Bone marrow (tissue), 2 donors: ENCODE measurements at places on chromosomes 13 and 19.

GRCh38 chr13:23776698-23777574 lies 112.3 kb downstream of the MIPEP start:
- no peak for DNase-seq

DNA sequence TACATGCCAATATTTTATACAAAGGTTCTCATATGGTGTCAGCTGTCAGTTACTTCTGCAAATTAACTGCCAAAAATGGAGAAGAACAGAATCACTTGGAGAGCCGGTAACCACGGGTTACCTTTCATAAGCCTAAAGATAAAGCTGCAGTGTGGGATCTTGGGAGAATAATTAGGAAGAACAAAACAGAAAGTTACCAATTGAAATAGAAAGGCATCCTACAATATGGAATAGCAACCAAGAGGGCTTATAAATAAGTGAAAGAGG lies 74.2 kb downstream of the TSHZ3 start:
- no peak for DNase-seq

DNA sequence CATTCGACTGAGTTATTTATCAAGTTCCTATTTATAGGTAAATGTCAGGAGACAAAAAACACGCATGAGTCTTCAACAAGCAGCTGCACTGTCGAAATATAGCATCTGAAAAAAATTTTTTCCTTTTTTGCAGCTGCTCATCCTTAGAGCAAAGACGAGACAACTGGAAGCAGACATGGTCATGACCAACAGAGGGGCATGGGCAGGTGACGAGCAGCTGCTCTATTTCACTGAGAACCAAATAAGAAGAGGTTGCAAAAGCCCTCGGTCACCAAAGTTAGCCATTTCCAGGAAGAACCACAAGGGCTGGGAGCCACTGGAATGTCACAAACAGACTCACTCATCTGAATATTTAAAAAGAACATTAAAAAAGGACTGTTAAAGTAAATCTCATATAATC lies 22.2 kb downstream of the SOHLH2 start:
- no peak for DNase-seq

DNA sequence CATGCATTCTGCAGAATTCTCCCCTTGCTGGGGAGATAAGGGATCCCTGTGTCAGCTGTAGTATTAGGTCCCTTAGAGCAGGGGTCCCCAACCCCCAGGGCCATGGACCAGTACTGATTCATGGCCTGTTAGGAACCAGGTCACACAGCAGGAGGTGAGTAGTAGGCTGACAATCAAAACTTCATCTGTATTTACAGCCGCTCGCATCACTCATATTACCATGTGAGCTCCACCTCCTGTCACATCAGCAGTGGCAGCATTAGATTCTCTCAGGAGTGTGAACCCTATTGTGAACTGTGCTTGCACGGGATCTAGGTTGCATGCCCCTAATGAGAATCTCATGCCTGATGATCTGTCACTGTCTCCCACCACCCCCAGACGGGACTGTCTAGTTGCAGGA lies 37.9 kb downstream of the CPAMD8 start:
- DNase-seq: no peak

GRCh38 chr13:73109288-73109899 lies 50.6 kb downstream of the KLF5 start:
- no peak for DNase-seq

DNA sequence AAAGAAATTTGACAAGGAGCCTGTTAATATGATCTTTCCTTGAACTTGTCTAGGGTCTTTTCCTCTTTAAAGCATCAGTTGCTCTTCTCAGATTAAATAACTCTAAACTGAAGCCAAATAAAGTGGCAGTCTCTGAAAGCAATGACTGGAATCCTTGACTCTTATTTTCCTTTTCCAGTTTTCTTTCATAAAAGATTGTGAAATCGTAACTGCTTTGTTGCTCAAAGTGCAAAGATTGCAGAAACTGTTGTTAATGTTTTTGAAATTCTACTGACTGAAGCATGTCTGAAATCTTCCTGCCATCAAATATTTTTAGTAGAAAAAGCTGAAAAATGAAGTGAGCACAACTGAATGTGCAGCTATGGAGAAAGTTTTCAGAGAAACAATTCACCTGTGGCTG lies 1.9 kb downstream of the NHLRC3 start:
- no peak for DNase-seq

- no peak for DNase-seq
These were observed 39.2 kb downstream of the TNFRSF19 start for GRCh38 chr13:23609414-23609760.

- no peak for DNase-seq
These were observed 765.9 kb upstream of the SLITRK1 start for GRCh38 chr13:84648069-84648640.

DNA sequence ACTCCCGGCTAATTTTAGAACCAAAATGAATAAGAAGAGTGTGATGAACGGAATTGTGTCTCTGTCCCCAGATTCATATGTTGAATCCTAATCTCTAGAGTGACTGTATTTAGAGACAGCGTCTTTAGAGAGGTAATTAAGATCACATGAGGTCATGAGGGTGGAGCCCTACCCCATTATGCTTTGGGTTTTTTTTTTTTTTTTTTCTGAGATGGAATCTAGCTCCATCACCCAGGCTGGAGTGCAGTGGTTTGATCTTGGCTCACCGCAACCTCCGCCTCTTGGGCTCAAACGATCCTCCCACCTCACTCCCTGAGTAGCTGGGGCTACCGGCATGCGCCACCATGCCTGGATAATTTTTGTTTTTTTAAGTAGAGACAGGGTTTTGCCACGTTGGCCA lies 27.9 kb downstream of the FBXO27 start:
- no peak for DNase-seq

- no peak for DNase-seq
These were observed 345.3 kb upstream of the OBI1 start for GRCh38 chr13:79003989-79004898.

DNA sequence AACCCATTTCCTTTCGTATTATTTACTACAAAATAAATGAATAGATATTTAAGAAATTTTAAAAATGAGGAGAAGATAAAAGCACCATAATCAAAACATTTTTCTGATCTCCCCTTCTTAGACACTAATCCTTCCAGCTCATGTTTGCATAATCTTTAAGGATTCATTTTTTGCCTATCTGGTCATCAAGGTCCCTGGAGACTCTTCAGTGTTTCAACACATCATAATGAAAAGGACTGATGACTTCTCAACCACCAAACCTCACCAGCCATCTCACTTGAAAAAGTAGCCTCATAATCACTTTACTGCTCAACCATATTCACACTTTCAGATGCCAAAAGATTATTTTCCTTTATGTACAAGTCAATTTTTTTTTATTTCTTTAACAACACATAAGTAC lies 80.1 kb downstream of the DCLK1 start:
- DNase-seq: no peak

DNA sequence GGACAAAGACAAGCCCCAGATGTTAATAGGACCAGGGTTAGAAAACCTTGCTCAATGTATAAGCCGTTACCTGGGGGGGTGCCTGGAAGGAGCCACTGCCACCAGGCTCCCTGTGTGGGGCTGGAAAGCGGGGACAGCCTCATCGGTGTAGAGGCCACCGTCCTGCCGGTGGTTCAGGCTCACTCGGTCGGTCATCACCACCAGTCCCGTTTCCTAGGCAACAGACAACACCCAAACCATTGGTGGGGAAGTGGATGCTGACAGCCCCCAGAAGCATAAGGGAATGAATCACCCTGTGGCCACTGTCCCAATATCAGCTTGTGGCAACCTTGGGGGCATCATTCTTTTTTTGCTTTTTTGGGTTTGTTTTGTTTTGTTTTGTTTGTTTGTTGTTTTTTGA lies 55.8 kb downstream of the CPAMD8 start:
- no peak for DNase-seq

- DNase-seq: no peak
These were observed at the start of gene HRC for GRCh38 chr19:49155005-49155819. Gene HRC, minus strand, starts transcription at chr19:49155396. Its CDS starts 159 bp downstream, at chr19:49155237.

- no peak for DNase-seq
These were observed 65.1 kb downstream of the TM9SF2 start for GRCh38 chr13:99566125-99567083.

DNA sequence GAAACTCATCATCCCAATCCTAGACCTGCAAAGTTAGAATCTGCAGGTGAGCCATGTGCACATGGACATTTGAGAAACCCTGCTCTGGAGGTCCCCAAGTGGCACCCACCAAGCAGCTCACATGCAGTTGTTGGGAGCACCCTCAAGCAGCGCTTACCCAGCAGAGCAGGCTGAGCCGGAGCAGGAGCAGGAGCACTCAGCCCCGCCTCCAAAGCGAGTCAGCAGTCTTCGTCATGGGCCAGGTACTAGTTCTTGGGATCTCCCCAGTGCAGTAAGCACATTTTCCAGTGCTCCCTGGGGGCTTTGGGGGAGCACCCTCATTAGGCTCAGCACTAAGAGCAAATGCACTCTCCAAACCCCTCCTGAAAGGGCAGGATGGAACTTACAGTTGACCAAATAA lies 572.7 kb downstream of the IRS2 start:
- DNase-seq: no peak

DNA sequence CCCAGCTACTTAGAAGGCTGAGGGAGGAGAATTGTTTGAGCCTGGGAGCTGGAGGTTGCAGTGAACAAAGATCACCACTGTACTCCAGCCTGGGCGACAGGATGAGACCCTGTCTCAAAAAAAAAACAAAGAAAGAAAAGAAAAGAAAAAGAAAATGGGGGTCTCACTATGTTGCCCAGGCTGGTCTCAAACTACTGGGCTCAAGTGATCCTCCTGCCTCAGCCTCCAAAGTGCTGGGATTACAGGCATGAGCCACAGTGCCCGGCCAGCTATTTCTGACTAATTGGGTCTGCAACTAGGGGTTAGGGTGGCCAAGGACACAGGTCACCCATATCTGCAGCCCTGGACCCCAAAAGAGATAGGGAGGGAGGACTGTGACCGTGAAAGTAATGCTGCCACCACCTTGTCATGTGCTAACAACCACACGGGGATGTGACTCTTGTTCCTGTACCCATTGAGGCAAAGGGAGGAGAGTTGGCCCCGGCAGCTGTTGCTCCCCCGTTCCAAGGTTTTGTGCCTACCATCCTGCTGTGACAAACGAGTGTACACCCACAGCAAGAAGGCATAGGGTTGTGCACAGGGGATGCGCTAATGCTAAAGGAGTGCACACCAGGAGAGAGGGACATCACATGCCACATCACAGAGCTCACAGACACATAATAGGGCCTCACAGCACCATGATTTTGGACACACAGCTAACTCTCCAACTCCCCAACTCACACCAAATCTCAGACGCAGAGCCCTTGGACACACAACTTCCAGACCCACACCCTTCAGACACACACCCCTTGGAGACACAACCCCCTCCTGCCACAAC lies 619 bp downstream of the MEF2B start:
- DNase-seq: no peak

GRCh38 chr19:1067341-1067957 lies 482 bp downstream of the ARHGAP45 start:
- peak; percentile 52 for DNase-seq

GRCh38 chr13:42001580-42001979 lies 40.7 kb upstream of the VWA8 start:
- no peak for DNase-seq

DNA sequence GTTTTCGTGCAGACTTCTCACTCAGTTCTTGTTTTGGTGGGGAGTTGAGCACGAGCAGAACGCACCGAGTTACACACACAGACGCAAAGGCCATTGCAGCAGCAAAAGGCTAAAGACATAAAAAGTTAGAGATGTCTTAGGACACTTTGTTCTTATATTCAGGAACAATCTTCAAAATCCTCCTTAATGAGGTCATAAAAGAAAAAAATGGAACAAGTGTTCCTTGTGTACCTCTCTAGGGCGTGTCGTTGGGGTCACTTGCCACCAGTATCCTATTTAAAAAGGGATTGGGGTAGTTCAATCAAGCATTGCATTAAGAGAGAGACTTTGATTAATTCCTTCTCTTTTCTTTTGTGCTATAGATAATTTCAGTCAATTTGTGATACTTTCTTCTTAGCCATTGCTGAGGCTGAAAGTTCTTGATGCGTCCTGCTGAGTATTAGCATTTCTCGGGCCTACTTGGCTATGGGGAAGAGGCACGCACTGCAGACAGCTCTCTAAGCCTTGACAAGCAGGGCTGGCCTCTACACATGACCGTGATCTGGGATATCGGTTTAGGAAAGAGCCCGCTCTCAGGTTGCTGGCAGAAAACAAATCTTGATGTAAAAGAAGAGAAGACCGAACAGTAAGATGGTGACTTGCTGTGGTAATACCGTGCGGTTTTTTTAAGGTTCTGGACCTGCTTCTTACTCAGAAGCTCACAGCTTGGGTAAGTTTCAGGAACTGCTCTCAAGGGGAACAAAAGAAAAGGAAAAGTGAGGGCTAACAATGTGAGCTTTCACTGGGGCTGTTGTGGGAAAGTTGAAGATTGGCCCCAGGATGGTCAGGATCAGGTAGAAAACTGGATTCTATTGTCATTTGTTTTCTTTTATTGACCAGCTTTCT lies 223.6 kb downstream of the TM9SF2 start:
- no peak for DNase-seq

GRCh38 chr13:21065686-21066085 lies 4.3 kb upstream of the LATS2 start:
- no peak for DNase-seq

GRCh38 chr13:50649211-50649610 lies 194.3 kb downstream of the DLEU7 start:
- no peak for DNase-seq

DNA sequence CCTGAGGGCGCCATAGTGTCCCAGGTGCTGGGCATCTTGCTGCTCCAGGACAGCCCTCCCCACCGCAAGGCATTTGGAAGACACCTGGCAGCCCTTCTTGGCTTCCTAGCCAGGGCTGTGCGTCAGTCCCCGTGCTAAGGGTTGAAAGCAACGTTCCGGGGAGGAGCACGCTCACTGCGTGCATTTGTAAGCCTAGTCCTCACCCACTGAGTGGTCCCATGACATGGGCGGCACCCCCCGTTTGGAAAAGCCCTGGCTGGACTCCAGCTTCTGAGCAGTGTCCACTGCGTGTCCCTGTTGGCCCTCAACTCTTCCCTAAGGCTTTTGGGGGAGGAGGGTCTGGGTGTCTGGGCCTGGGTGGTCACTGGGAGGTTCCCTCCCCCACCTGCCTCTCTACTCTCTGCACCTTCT lies 76.3 kb upstream of the GPR183 start:
- no peak for DNase-seq

DNA sequence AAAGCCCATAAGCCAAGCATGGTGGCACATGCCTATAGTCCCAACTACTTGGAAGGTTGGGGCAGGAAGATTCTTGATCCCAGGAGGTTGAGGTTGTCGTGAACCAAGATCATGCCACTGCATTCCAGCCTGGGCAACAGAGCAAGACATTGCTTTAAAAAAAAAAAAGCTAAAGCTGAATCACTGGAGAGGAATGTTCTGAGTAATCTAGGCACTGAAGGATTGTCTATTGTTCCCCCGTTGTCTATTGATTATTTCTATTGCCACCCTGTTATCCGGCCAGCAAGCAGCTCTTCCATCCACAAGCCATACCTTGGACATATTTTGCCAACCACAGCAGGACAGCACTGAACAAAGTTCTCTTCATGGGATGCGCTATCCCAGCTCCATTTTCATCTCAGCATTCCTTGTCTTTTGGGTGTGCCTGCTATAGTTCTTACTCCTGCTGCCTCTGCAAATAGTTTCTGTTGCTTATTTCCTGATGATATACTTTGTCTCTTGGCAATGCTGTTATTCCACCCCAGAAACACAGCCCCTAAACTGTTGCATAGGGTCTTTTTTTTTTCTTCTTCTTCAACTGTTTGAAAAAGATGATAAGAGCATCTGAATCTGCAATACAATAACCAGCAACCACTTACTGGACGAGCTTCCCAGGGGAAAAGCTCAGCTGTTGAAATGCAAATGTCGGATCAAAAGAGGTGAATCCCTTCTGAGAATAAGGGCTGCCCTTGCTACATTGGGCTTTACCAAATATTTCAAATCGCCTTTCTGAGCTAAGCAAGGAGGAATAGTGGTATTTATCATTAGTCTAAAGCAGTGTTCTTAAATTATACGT lies 22.2 kb upstream of the SIAH3 start:
- DNase-seq: no peak

- no peak for DNase-seq
These were observed 21.8 kb downstream of the CLEC4M start for GRCh38 chr19:7784856-7785255.
